ENCODE measurements at places on chromosomes 3 and 15. TPM values are rescaled to one million over a fixed set of nuclear protein-coding genes. Genes with fewer than 3 reads are reported as not detected.

DNA sequence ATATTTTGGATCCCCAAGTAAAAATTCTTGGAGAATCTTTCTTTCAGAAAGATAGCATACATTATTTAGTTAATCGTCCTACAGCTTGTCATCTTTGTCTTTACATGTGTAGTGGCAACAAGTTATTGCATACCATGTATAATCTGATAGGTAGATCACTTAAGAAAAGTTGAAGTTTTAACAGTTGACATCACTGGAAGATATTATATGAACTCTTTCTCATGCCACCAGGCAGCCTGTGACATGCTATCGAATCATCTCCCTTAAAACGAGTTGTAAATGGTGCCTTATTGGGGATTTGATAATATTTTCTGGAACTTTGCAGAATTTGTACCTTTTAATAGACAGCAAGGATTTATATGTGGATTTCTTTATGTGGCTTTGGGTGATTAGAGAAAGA is 8.7 kb downstream of the U2SURP start:
- no peak for DNase-seq

GRCh38 chr3:120625159-120625586 is 29.0 kb downstream of the NDUFB4 start:
- DNase-seq = no peak

- no peak for DNase-seq
Observed at GRCh38 chr3:30952786-30953185, 58.3 kb upstream of the GADL1 start.

DNA sequence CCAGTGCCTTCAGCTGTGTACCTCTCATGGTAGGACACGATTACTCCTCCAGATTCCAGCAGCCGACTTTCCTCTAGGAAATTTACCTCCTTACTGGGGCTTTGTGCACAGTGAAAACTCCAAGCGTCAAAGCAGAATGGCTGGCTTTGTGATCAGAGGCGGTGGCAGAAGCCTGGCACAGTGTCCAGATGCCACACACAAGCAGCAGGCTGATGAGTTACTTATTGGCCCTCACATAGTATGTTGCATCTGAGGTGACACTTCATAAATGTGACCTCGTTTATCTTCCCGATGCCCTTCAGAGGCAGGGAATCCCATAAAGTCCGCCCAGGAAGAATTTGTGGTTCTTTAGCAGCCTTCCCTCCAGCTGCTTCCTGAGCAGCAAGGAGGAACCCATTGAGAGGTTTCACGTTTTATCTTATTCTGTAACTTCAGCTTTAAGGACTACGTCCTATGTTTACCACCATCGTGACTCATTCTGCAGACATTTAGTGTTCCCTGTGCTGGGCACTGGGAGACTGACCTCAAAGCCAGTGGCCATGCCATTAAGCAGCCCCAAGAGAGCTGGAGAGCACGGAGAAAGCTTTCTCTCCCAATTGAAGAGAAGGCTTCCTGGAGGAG is 107.1 kb upstream of the C15orf61 start:
- no peak for DNase-seq

GRCh38 chr15:55320963-55321362 is 1.9 kb downstream of the PIGB start:
- no peak for DNase-seq

- no peak for DNase-seq
Observed at GRCh38 chr15:61746589-61746988, 313.7 kb downstream of the VPS13C start.

Gene TMCO5A
- not detected for polyA plus RNA-seq

Gene CCR5
- polyA plus RNA-seq = not detected

Gene IGSF10
- polyA plus RNA-seq = 0.34 TPM

All from K562 (cell line).